ENCODE measurements at places on chromosomes 5 and 9.

GRCh38 chr9:81266674-81267073, 422.7 kb downstream of the TLE1 start:
- peak; percentile 60 for DNase-seq

- peak; percentile 73 for DNase-seq
Observed at GRCh38 chr5:136012041-136012804, 16.6 kb upstream of the TGFBI start.

DNA sequence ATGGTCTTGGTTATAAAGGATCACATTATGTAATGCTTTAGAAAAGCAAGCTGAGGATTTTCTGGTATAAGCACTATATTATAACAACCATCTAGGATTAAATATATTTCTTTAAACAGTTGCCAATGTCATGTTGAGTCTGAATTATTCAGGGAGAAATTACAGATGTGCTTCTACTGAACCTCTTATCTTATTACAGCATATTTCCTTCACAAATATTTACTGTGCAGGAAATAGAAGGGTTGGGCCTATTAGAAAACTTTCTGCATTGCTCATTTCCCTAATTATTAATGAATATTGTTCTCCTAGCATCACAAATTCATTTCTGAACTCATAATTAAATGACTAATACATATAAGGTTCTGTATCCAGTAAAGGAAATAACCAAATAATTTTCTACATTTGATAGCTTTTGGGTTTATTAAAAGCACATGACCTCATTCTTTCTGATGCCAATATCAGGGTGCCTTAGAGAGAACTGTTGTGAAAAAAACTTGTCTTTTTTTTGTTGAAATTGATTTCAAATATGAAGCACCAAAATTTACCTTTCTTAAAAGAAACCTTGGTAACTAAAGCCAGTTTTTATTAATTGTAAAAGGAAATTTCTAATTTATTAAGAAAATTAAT, 476.8 kb upstream of the PTGER4 start:
- DNase-seq = no peak

GRCh38 chr9:17852108-17852507, 273.2 kb downstream of the SH3GL2 start:
- no peak for DNase-seq

DNA sequence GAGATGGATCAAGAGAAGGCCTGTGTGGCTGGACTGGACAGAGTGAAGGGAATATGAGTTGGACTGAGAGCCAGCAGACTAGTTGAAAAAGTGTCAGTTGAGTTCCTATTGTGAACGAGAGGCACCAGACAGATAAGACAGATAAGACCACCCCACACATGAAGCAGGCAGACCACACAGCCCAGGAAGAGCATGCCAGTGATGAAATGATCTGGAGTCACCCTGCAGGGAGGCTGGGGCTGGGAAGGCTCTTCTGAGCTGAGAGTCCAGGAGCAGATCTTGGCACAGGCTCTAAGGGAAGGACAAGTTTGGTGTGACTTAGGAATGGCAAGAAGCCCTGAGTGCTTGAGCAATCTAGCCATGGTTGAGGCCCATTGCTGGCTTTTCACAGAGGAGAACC, 10.6 kb upstream of the SLC25A48 start:
- DNase-seq = no peak

DNA sequence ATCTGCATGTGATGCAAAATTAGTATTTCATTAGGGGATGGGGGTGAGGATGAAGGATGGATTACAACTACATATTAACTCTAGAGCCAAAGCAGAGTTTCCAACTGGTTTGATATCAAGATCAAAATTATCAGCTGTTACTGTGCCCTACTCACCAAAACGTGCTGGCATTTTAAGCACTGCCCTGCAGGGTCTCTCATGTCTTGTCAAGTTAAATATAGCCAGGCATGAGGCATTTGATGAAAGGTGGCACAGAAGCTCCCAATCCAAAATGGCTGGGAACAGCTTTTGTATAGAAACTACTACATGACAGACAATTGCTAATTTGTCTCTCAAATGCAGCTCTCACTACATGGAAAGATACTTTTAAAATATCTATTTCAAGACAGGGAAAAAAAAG, 27.1 kb upstream of the CAAP1 start:
- no peak for DNase-seq

GRCh38 chr9:31623511-31623910, 760.9 kb upstream of the ACO1 start:
- DNase-seq = no peak

GRCh38 chr9:92820964-92821363, 56.3 kb upstream of the BICD2 start:
- no peak for DNase-seq

GRCh38 chr5:137335493-137335892, 163.6 kb downstream of the SPOCK1 start:
- no peak for DNase-seq

GRCh38 chr5:85320495-85320894, 935.8 kb upstream of the EDIL3 start:
- no peak for DNase-seq

DNA sequence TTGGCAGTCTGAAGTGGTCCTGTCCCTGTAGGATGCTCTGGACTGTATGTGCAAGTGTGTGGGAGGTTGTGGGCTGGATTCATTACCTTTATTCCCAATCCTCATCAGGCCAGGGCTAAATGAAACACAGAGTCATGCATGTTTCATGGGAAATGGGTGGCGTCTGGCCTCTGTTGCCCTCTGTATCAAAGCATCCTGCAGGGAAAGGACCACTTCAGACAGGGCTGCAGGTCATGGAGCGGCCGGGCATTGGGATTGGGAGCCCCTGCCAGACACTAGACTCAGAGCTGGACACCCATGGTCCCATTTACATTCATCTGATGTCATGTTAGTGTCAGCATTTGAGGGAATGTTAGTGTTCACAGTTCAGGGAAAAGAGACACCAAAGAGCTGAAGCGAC, 53.8 kb downstream of the UBE2QL1 start:
- no peak for DNase-seq

GRCh38 chr9:129698254-129698757, 32.9 kb downstream of the PRRX2 start:
- DNase-seq = no peak

DNA sequence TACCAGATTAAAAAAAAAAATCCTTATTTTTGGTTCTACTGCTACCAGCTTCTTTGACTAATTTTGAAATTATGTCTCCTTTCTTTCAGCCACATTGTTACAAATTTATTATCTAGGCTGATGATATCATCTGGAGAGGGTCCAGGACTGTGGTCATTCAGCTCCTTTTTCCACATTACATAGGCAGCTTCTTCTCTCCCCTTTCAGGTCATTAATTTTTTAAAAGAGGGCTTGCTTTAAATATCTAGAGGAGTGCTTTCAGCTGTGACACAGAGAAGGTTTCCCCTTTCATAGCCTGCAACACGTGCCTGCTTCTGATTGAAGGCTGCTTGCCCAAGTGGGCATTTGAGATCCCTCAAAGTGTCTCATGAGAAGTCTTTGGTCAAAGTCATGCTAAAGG, 155.7 kb upstream of the PAPPA start:
- peak; percentile 65 for DNase-seq

DNA sequence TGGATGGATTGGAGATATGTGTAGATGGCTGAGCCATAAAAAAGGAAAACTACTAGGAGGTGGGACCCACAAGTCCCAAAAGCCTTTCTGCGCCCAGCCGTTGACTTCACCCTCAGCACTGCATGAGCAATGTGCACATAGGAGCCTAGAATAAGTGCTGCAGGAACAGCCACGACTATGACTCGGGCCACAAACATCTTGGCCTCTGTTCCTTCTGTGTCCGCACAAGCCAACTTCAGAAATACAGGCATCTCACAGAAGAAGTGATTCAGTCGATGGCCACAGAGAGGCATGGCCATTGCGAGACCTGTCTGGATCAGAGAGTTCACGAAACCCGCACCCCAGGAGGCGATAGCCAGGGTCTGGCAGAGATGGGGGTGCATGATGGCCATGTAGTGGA, 587 bp downstream of the OR2Y1 start:
- DNase-seq = no peak

DNA sequence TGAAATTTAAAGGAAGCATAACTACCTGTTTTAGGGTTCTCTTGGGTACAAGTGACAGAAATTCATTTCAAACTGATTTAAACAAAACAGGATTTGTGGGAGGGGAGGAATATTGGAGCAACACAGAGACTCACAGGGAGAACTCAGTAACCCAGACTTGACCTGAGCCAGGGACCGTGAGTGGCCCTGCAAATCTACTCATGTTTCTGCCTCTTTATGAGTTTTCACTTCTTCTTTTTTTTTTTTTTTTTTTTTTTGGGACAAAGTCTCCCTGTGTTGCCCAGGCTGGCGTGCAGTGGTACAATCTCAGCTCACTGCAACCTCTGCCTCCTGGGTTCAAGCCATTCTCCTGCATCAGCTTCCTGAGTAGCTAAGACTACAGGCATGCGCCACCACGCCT, 405.6 kb upstream of the ZNF608 start:
- DNase-seq = no peak

GRCh38 chr9:106304401-106304920, 558.5 kb upstream of the ZNF462 start:
- no peak for DNase-seq

- no peak for DNase-seq
Observed at GRCh38 chr9:95065224-95065623, 252.3 kb downstream of the FANCC start.

DNA sequence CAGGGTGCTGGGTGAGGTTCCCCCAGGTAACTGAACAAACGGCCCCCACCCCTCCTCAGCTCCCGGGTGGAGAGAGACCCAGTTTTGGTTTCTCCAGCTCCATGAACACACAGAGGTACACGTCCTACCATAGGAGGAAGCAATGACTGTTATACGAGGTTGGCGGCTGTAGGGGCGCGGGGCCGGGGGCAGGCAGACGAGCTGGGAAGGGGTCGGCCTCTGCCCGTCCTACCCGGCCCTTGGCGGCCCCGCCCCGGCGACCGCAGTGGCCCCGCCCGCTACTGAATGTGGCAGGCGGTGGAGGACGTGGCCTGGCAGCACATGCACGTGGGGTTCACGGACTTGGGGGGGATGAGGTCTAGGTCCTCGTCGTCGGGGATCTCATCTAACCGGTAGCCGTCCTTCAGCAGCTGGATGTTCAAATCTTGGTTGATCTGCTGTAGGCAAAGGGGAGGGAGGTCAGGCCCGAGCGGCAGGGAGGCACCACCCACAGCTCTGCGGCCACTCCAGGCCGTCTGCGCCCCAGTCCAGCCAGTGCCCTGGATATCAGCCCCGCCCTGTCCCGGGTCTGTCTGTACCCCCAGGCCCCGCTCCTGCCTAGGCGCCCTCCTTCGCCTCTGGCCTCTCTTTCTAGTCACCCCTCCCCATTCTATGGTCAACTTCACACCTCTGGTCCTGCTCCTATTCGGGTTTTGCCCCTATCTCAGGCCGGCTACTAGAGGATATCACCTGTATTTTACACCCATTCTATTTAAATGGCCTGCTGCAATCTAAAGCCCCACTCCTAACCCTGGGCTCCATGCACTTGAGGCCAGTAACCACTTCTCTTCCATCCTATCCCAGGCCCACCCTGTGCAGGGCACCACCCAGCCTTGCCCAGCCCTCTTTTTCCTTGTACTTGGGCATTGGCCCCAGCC, 24.2 kb upstream of the MYORG start:
- no peak for DNase-seq

DNA sequence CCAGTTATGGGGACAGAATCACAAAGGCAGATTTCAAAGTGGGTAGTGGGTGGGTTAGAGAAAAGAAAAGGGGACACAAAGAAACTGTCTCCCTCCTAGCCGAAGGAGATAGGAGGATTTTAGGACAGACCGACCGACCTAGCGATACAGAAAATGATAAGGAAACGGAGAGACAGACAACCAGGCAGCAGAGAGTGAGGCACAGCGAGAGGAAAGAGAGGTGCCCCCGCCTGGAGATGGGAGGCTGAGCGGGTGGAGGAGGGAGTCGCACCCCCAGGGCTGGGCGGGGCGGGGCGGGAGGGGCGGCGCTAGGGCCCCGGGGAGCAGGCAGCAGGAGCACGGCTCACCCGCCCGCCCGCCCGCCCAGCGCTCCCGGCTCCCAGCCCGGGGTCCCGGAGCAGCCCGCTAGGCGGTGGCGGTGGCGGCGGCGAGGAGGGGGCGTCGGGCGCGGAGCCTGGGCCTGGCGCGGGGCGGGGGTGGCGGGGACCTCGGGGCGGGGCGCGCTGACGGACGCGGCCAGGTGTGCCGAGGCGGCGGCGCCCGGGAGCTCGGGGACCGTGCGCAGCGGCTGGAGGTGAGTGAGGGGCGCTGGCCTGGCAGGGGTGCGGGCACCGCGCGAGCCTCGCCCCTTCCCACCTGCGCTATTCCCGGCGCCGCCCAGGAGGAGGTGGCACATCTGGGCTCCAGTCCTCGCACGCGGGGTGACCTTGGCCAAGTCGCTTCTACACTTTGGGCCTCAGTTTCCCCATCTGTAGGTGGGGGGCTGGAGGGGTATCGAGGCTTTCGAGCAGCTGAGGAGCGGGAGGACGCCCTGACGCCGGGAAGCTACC, 15.9 kb upstream of the SYNPO start:
- peak; percentile 56 for DNase-seq

GRCh38 chr9:13479096-13479495, 199.6 kb upstream of the MPDZ start:
- DNase-seq = no peak

GRCh38 chr5:125981016-125981415, 442.2 kb upstream of the GRAMD2B start:
- DNase-seq = no peak

DNA sequence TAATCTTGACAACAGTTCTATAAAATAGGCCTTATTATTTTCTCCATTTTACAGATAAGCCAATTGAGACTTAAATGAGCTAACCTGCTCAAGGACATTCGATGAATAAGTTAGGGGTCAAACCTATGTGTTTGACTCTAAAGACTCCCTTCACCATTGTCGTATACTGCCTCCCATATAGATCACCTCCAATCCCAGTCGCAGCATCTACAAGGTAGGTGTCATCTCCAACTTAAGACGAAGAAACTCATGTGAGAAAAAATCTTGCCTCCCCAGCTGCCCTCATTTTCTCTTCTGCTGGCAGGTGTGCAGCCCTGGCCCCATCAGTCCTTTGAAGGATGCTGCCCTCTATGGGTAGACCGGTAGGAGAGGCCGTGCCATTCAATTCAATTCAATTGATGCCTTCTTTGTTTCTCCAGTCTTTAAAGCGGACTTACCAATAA, 75.2 kb upstream of the SMARCA2 start:
- no peak for DNase-seq

- no peak for DNase-seq
Observed at GRCh38 chr5:41636605-41637004, 126.2 kb upstream of the PLCXD3 start.

DNA sequence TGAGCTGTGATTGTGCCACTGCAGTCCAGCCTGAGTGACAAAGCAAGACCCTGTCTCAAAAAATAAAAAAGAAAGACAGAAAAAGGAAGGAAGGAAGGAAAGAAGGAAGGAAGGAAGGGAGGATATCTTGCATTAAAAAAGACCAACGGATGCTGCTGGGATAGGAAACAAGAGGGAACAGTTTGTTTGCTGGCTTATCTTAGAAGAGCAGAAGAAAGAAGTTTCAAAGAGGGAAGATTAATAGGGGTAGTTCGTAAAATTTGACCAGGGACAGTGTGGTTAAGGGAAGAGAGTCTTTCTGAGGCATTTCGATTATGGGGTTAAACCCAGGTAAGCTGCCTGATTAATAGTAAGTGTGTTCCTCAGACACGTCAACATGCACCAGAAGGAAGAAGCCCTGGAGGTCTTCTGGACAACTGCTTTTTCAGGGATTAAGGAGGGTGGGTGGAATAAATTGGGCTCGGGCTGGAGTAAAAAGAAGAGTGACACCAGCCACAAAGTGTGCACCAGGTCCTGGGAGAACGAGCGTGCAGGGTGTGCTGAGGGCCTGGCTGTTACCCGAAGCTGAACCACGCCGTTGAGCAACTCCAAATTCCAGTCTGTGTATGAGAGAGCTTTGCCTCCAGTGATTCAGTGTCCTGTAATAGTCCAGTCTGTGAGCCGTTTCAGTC, 24.8 kb downstream of the FYB1 start:
- peak; percentile 79 for DNase-seq

GRCh38 chr5:99059685-99060084, 130.9 kb upstream of the CHD1 start:
- DNase-seq = no peak
